ENCODE measurements at places on chromosomes 11 and 22. TPM values are rescaled to one million over a fixed set of nuclear protein-coding genes. Genes with fewer than 3 reads are reported as not detected.

DNA sequence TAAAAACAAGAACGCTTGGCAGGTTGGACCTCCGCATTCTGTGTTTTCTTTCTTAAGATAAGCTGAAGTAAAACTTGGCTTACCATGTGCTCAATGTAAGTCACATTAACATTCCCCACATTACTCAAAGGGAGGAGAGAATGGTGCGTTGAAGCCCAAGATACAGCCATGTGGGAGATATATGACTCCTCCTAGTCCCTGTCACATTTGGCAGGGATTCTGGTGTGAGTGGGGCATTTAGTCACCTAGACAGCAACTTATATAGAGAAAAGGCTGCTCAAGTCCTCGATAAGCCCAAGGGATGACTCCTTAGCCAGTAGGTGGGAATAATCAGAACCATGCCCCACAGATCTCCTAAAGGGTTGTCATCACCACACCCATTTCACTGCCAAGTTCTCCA is 4.6 kb downstream of the PRSS23 start:
- no peak for DNase-seq

Gene DGCR6
- 1.2 TPM for total RNA-seq

Gene TMEM191B
- total RNA-seq, result 0.87 TPM

Gene NFRKB
- 37.4 TPM for total RNA-seq

Gene GDPD4
- total RNA-seq, result not detected

- no peak for DNase-seq
Measured at GRCh38 chr22:27846248-27846757, 44.7 kb upstream of the MN1 start.

Gene TPBGL
- total RNA-seq, result 0.06 TPM

- DNase-seq, result no peak
Measured at GRCh38 chr11:36441610-36442208, 68.4 kb downstream of the TRAF6 start.

Gene TRIM3
- total RNA-seq, result 6.8 TPM

DNA sequence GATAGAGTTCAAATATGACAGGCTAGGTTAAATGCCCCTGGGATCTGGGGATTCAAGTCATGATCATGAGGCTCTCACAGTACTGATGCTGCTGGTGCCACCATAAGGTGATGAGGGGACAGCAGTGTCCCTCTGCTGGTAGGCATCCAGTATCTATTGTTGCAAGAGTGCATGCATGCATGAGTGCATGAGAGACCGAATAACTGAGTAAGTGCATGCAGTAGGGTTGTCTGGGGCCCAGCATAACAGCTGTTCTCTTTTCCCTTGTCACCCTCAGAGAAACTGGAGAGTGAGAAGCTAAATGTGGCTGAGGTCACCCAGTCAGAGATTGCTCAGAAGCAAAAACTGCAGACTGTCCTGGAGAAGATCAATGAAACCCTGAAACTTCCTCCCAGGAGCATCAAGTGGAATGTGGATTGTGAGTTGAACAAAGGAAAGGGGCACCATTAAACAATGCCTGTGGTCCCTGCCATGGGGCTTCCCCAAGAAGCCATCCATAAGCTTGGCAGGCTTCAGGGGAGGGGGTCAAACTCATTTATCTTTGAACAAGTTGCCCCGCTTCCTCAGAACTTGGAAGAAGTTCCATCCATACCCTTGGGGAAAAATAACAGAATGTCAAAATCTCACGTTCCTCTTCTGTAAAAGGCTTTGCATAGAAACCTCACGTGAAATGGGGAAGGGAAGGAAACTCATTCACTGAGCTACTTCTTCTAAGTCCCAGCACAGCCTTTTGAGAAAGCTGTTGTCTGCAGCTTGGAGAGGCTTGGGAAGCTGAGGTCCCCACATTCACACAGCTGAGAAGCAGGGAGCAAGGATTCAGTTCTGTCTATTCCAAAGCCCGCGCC is 119.0 kb downstream of the PARVA start:
- no peak for DNase-seq

Gene CCDC116
- total RNA-seq, result 0.97 TPM

DNA sequence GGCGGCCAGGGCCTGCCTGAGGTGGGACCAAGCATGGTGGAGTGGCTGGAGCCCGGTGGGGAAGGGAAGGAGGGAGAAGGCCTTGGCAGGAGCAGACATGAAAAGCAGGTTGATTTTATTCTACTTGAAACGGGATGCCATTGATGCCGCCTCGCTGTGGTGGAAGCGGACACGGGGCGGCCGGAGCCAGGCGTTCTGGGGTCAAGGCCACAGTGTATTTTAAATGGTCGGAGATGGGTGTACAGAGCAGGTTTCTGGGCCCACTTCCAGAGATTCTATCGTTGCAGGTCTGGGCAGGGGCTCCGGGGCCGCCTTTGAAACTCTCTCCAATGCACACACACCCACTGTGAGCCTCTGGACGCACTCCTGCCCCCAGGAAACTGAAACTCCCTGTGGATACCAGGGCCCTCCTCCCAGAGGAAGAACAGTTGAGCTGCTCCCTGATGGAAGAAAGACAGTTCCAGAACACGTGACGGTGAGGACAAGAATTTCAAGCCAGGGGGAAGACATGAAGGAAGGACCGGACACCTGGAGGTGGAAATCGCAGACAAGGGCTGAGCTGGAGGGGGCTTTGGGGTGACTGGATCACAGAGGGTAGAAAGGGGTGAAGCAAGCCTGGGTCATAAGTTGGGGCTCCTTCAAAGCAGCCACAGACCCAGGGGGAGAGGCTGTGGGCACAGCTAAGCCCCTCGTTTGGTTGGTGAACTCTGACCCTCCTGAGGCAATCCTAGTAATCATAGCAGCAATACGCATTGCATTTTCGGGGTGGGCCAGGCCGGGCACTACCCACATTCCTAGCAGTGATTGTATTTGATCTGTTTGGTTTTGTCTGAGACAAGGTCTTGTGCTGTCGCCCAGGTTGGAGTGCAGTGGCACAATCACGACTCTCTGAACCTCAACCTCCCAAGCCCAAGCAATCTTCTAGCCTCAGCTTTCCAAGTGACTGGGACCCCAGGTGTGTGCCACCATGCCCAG is 12.3 kb upstream of the LINC01488 start:
- DNase-seq, result no peak

- no peak for DNase-seq
Measured at GRCh38 chr22:20182365-20182764, 31.5 kb upstream of the CCDC188 start.

DNA sequence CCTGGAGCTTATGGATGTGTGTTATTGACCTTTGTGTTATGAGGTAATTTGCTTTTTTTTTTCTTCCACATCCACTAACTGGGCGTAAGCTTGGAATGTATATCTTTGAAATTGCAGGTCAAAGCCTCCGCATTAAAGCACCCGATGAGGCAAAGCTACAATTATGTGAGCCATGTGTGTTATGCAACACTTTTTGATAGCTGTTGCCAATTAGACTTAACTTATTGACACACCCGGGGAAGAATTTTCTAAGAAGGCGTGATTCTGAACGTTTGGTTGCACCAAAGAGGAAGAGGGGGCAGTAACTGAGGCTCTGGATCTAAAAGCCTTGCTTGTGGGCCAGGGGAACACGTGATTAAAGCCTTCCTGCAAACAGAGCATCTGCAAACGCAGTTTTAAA is 610 bp upstream of the TEX12 start:
- no peak for DNase-seq

DNA sequence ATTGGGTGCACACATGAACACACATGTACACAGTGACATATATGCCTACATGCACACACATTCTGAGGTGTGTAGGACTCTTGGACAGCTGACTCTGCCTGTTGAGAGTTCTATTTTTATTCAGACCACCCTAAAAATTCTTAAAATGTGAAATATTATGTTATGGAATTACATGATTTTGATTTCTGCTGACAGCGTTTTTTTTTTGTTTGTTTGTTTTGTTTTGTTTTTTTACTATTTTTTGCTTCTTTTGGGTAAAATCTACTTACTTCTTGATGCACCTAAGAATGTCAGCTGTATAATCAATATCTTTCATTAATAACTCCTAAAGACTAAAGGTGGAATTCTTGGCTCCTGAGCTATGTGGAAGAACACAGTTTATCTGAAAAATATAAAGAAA is 64.0 kb downstream of the ANO5 start:
- no peak for DNase-seq

GRCh38 chr11:9003573-9004182 is at the start of gene NRIP3:
TSS of gene NRIP3 (minus strand) at chr11:9004001. CDS start at chr11:9003935, 66 bp downstream.
- peak; percentile 78 for DNase-seq

DNA sequence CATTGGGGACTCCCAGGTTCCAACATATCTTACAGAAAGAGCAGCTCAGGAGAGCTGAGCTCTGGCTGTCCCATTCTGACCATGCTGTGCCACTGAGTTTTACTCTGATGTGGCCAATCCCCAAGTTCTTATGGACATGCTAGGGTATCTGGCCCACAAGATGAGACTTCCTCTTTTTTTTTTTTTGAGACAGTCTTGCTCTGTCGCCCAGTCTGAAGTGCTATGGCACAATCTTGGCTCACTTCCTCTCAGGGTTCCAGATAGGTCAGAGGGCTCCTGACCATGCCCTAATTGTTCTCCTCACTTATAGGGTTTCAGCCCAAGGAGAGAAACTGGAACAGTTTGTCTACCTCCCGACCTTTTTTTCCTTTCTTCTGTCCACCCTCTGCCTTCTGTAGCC is 152.3 kb upstream of the CCDC90B start:
- no peak for DNase-seq

DNA sequence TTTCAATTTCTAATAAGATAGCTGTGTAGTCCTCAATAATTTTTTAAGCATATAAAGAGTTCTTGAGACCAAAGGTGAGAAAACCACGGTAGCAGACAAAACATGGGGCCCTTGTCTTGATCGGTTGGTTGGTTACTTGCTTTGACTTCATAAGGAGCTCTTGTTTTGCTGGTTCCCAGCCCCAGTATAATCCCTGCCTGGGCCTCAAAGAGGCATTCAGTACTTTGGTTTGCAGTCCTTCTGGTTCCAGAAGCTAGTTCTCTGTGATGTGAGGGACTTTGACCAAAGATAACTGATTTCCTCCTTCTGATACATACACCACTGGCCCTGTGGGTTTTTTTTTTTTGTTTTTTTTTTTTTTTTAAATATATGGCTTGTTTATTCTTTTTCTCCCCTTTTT is 17.1 kb downstream of the MARK2 start:
- DNase-seq, result no peak

- no peak for DNase-seq
Measured at GRCh38 chr11:35664977-35665441, 2.4 kb downstream of the TRIM44 start.

Gene ACRV1
- total RNA-seq, result not detected

Gene CSNK2A3
- 0.56 TPM for total RNA-seq

DNA sequence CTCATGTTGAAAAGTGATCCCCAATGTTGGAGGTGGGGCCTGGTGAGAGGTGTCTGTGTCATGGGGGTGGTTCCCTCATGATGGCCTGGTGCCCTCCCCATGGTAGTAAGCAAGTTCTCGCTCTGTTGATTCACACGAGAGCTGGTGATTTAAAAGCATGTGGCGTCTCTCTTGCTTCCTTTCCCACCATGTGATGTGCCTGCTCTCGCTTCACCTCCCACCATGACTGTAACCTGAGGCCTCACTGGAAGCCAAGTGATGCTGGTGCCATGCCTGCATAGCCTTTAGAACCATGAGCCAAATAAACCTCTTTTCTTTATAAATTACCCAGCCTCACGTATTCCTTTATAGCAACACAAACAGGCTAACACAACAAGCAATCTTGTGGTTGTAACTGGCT is 52.4 kb downstream of the VSIG10L2 start:
- no peak for DNase-seq

Gene CARNS1
- 1.9 TPM for total RNA-seq

Gene C22orf42
- not detected for total RNA-seq

GRCh38 chr22:29268511-29269229 is 602 bp downstream of the EWSR1 start:
- DNase-seq, result peak; percentile 44

DNA sequence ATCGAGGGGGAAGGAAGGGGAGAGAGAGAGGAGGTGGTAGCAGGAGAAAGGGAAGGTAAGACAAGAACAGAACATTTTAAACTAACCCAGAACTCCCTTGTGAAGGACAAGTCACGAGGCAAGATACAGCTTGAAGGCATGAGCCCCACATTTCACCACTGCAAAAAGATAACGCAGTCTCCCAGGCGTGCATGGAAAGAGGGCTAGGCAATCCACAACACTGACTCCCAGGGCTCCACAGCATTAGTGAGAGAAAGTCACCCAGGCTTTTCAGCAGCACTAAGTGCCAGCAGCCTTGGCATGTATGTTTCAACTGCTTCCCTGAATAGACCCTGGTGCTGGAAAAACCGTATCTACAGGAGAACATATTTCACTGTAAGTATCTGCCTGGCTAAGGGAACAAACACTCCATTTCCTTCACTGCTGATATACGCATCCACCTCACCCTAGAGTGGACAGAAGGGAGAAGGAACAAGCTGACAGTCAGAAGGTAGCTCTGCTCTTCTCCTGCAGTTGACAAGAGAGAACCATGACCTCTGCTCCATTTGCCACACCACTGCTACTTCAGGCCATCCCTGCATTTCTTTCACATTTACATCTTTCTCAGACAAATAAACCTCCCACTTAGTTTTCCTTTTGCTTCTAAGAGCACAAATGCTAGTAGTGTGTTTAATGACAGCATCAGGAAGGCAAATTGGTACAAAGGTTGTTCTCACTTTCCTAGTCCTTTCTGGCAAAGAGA is 87.9 kb downstream of the AMBRA1 start:
- no peak for DNase-seq

GRCh38 chr11:95453616-95454171 is 222.7 kb upstream of the SESN3 start:
- no peak for DNase-seq

DNA sequence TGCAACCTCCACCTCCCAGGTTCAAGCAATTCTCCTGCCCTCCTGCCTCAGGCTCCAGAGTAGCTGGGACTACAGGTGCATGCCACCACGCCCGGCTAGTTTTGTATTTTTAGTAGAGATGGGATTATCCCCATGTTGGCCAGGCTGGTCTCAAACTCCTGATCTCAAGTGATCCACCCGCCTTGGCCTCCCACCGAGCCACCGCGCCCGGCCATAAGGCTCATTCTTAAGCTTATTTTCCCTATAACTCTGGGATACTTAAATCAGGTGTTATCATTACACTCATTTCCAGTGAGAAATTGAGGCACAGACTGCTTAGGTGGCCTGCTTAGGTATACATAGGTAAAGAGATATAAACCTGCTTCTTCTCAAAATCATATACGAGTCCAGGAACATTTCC is 188.3 kb upstream of the MTNR1B start:
- DNase-seq, result no peak

DNA sequence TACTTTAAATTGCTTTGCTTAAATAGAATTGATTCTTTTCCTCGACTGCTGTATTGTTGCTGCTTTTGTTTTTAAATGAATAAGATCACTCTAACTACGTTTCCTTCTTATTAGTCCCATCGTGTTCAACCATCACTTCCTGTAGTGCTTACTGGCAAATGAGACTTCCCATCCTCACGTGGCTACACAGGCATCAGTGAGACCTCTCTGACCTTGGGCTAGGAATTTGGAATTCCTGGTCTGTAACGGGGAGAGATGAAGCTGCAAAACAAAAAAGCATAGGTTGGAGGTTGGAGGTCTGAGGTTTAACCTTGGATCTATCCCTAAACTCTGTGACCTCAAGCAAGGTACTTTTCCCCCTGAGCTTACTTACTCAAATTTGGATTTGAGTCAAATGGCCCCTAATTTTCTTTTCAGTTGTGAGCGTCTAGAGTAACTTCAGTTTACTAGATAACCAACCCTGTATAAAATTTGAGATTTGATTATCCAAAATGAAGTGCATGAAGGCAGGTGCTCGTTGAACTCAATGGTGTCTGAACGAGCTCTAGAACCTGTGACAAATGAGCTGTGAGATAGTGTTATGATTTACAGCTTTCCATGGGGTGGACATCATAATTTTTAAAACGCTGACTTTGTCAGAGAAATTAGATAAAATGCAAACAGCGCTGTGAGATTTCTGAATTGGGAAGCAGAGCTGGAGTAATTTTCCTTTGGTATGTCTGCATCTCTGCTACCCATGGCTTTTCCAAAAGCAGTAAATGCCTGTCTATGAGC is 151.2 kb downstream of the DBX1 start:
- no peak for DNase-seq
